Activated CD4-positive, alpha-beta T cell treated with anti-CD3 and anti-CD28 coated beads for 24 hours (primary cell): ENCODE measurements at places on chromosomes 13 and 19.

GRCh38 chr19:41882568-41883462 lies at the start of gene ARHGEF1:
Gene ARHGEF1, plus strand, starts transcription at chr19:41883184. Its CDS starts 4,899 bp downstream, at chr19:41888083.
- no peak for DNase-seq

- no peak for DNase-seq
Observed at GRCh38 chr19:17107546-17108452, 32.2 kb downstream of the MYO9B start.

- no peak for DNase-seq
Observed at GRCh38 chr13:25288966-25289365, 1.7 kb upstream of the MTMR6 start.

DNA sequence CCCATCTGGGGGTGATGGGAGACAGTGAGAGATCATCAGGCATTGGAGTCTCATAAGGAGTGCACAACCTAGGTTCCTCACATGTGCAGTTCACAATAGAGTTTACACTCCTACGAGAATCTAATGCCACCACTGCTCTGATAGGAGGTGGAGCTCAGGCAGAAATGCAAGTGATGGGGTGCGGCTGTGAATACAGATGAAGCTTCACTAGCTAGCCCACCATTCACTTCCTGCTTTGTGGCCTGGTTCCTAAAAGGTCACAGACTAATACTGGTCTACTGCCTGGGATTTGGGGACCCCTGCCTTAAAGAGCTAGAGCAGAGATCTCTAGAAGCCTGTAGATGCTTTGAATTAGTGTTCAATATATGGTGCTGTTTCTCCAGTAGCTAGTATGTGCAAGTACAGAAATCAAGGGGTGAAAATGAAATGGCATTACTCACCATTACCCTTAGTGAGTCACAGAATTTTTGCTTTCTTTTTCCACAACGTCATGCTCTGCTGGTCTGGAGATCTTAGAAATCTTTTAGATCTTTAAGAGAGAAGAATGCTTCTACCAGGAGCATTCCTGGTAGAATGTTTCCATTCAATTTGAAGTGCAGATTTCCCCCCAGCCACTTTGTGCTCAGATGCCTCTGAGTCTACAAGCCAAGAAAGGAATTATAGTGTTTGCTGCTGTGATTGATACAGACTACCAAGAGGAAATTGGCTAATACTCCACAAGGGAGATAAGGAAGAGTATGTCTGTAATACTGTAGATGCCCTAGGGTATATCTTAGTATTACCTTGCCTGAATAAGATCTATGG lies 2301.2 kb downstream of the PCDH9 start:
- no peak for DNase-seq

DNA sequence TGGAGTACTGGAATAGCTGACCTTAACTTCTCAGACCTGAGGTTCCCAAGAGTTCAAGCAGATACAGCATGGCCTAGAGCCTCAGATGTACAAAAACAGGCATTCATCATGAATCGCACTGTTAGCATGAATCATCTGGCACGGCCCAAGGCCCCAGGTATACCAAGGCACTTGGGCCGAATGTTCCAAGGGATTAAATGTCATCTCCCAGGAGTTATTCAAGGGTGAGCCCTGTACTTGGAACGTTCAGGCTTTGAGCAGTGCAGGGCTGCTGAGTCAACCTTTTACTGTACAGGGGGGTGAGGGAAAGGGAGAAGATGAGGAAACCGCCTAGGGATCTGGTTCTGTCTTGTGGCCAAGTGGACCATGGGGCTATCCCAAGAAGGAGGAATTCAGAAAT lies 6.3 kb downstream of the KLK3 start:
- DNase-seq, result no peak

DNA sequence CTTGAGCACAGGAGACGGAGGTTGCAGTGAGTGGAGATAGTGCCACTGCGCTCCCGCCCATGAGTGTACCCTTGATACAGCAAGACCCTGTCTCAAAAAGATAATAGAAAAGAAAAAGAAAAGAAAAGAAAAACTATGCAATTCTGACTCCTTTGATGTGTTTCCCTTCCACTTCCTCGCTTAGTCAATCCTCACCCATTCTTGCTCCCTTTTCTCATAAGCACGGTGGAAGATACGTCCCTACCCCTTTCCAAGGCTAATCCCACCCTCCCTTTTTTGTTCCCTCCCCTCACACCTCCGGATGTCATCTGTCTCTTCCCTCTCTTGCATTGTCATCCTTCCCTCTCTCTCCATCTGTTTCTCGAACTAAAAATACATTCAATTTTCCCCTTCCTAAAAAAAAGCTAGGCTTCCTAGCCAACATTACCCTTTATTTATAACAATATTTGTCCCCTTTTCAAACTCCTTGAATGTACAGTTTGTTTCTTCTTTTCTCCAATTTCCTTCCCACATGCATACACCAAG lies 40.5 kb upstream of the ITM2B start:
- DNase-seq, result no peak

DNA sequence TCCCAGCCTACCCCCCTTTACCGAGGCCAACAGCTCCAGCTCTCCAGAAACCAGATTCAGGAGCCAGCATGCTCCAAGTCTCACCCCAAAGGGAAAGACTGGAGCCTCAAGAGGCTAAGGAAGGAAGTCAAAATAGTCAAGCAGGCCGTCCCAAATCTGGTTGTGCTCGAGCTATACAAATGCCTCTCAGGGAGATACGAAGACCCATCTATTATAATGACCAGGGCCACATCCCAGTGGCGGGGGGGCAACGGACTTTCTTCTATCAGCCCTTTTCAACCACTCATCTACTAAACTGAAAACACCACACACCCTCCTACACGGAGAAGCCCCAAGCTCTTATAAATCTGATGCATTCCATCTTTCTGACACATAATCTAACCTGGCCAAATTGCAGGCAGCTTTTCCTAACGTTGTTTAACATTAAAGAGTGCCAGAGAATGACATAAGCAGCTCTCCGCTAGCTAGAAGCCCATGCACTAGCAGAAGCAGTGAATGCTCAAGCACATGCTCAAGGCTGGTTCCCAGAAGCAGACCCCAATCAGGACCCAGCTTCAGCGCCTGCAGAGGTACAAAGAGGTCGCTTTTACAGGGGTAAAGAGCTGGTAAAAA lies 104.6 kb upstream of the ZNF98 start:
- no peak for DNase-seq

GRCh38 chr13:90757127-90757680 lies 590.3 kb upstream of the MIR17HG start:
- no peak for DNase-seq

GRCh38 chr13:27960362-27961226 lies 8.5 kb downstream of the CDX2 start:
- DNase-seq, result no peak

DNA sequence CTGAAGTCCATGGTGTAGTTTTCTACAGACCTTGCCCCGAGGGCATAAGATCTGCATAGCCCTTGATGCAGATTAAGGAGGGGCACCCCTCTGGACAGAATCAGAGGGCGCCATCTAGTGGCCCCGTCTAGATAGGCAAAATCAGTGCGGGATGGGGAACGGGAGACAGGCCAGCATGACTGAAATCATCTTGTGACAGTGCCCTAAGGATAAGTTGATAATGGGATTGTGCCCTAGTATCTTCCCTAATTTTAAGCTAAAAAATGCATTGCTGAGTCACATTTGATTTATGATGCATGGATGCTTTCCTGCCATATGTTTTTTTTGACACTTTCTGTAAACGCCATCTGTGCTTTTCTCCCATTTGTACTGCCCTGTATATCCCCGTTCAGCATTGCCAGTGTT lies 19.0 kb upstream of the GPI start:
- peak; percentile 68 for DNase-seq

DNA sequence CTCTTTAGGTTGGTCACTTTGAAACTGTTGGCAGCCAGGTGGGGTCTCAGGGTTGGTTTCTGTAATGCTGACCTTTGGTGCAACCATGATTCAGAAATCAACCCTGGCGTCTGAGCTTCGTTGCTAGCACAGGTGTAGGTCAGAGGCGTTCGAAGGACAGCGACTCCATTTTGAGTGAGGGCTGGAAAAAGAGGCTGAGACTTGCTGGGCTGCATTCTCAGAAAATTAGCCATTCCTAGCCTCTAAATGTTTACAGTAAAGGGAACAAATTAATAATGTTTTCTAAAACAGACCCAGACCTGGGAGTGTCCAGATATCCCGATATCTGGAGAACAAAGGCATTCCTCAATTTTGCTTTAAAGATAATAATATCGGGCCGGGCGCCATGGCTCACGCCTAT lies 29.2 kb downstream of the RHPN2 start:
- DNase-seq, result no peak

DNA sequence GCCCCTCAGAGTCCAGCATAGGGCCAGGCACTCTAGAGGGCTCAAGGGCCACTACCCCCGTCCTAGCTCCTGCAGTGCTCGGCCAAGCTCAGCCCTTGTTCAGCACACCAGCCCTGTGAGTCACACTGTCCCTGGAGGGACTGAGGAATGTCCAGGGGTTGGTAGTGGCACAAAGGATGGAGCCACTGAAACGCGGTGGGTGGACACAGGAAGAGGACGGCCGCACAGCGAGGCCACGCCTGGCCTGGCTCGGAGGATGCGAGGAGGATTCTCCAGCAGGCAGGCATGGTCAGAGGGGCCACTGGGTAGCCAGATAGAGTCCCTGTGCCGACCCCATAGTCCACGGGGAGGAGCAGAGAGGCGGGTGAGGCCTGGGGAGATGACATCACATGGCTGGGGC lies 45.7 kb downstream of the C1QTNF9 start:
- no peak for DNase-seq

GRCh38 chr19:17645339-17645963 lies 42.7 kb downstream of the UNC13A start:
- DNase-seq, result no peak

DNA sequence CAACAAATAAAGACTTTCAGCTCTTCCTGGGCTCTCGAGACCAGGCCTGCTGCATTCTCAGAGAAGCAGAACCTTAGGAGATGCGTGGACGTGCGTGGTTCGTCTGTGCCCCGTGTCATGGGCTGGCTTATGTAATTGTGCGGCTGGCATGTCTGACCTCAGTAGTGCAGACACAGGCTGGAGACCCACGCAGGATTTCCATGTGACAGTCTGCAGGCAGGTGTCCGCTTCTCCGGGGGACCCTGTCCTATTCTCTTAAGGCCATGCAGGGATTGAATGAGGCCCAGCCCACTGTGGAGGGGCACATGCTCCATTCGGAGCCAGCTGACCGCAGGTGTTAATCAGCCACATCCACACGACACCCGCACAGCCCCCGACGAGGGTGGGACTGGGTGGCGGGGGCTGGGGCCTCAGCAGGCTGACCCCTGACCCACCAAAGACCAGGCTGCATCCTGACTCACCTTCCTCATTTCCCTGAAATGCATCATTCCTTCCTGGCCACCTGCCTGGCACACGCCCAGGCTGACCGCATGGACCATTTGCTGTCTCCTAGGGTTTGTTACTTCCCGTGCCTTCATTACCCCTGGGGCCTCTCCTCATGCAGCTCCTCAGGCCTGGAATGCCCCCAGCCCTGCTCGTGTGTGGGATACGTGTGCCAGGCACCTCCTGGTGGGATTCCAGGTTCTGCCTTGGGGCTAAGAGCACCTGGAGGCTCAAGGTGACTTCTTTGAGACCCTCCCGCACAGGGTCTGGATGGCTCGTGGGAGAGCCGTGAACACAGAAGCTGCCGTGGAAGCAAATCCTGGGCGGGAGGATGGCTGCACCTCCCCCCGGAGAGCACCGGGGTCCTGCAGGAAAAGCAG lies 10.7 kb upstream of the MCF2L start:
- DNase-seq, result no peak

DNA sequence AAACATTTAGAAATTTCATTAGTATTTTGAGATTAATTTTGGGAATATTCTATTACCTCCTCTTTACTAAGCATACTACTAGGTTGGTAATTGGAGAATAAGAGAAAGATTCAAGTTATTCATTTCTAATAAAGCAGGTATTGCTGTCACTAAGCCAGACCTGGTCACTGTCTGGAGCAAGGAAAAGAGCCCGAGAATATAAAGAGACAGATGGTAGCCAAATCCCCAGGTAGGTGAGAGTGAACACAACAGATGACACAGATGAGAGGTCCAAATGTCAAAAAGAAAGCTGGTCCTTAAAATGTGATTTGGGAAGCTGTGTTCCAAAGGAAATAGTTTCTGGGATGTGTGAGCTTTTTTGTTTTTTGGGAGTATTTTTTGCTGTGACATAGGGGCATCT lies 128.6 kb downstream of the ZNF100 start:
- no peak for DNase-seq

- DNase-seq, result no peak
Observed at GRCh38 chr13:76928456-76928855, 19.9 kb upstream of the ACOD1 start.

DNA sequence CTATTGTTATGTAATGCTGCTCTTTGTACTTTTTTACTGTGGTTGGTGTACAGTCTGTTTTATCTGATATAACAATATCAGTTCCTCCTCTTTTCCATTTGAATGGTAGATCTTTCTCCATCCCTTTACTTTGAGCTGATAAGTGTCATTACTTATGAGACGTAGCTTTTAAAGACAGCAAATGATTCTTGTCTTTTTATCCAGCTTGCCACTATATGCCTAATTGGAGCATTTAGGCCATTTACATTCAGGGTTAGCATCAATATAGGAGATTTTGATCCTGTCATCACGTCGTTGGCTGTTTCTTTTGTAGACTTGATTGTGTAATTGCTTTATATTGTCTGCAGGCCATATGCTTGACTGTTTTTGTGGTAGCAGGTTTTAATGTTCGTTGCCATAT lies 894.2 kb upstream of the ATXN8OS start:
- DNase-seq, result no peak

- DNase-seq, result no peak
Observed at GRCh38 chr13:65454403-65454802, 1775.7 kb downstream of the PCDH9 start.

DNA sequence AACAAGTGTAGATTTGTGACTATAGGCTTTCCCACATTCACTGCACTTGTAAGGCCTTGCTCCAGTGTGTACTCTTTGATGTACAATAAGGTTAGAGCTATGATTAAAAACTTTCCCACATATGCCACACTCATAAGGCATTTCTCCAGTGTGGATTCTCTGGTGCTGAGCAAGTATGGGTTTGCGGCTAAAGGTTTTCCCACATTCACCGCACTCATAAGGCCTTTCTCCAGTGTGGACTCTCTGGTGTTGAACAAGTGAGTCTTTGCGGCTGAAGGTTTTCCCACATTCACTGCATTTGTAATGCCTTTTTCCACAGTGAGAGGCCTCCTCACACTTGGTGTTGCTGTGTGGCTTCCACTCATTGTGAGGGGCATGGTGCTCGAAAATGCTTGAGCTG lies 3.7 kb downstream of the ZNF772 start:
- no peak for DNase-seq

- no peak for DNase-seq
Observed at GRCh38 chr13:39602277-39602613, 748 bp downstream of the LHFPL6 start.

- no peak for DNase-seq
Observed at GRCh38 chr13:74372511-74372910, 238.3 kb upstream of the KLF12 start.

DNA sequence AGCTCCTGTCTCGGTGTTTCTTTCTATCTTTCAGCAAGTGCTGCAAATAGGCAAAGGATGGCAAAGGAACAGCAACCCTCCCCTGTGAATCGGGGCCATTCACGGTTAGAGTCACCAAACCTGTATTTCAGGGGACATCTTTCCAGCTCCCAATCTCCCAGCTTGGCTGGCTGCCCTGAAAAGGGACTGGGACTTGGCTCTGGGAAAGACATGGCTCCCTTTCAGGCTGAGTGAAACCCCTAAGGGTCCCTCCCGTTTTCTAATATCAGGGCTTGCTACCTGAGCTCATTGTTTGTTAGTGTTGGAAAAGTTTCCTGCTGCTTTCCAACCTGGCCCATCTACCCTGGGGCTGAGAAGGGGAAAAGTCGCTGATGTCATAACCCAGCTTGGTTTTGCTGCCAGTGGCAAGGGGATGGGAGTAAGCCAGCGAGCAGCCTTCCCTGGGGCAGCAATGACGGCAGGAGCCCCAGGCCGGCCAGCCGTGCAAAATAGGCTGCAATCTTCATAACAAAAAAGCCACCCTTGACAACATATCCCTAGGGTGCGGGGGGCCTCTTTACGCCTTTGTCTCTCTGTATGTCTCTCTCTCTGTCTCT lies 29.9 kb downstream of the SERP2 start:
- no peak for DNase-seq
